Left ventricle myocardium inferior (tissue), 1 donor: ENCODE measurements at places on chromosomes 1 and 21. TPM values are rescaled to one million over a fixed set of nuclear protein-coding genes. Genes with fewer than 3 reads are reported as not detected.

ATP1A2 gene
- total RNA-seq, result 401 TPM

DNA sequence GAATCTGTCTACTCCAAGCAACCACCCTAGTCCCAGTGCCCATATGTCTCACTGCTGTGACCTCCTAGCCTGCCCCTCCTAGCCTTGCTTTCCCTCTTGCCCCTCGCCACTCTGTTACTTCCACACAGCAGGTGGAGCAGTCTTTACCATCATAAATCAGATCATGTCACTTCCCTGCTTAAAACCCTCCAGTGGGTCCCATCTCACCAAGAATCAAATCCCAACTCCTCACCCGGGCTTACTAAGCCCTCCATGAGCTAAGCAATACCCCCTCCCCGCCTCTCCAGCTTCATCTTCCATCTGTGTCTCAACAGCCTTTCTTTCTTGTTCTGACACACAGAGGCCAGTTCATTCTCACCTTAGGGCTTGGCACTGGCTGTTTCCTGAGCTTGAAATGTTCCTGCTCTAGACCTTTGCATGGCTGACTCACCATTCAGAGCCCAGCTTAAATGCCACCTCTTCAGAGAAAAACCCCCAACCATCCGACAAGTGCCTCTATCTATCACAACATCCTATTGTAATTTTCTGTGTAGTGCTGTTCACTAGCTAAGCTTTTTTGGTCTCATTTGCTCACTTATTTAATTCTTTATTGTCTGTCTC lies 22.3 kb downstream of the KNCN start:
- DNase-seq, result no peak

TNFSF4 gene
- total RNA-seq, result 0.44 TPM

BGLAP gene
- total RNA-seq, result 0.30 TPM

DNA sequence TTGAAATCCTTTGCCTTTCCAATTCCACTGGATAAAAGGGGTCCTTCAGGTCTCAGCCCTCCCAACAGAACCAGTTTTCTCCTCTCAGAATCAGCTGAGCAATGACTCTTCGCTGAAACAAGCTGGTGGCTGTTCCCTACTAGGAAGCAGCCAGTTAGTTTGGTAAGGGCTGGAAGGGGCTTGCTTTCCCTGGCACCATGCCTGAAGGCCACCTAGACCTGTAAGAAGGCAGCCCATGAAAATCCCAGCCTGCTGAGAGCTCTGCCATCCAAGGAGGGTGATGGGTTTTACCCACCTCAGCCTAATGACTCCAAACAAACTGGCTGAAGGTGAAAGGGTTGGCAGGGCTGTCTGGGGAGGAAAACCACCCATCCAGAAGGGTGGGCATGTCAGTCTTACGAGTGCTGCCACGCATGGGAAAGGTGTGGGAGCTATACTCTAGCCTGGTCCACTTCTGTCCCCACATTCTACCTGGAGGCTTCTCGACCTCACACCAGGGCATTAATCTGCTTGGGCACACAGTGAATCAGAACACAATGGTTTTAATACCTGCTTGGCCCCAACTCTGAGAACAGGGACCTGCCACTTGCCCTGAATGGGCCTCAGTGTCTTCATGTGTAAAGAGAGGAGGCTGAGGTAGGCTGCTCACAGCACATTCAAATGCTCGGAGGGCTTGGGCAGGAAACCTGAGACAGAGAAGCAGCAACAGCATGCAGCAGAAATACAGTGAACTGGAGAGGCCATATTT lies 53.0 kb downstream of the CD46 start:
- no peak for DNase-seq
